ENCODE measurements at places on chromosomes 12 and 14. TPM values are rescaled to one million over a fixed set of nuclear protein-coding genes. Genes with fewer than 3 reads are reported as not detected.

The MCRS1 gene
- 53.6 TPM for total RNA-seq

The CCDC198 gene
- total RNA-seq, result 0.53 TPM

The OS9 gene
- total RNA-seq, result 268 TPM

The LIN7A gene
- total RNA-seq, result 5.9 TPM

The OR8S1 gene
- not detected for total RNA-seq

The GPR137C gene
- 0.56 TPM for total RNA-seq

The RPS6KL1 gene
- 1.6 TPM for total RNA-seq

The RBP5 gene
- total RNA-seq, result not detected

The IL26 gene
- total RNA-seq, result not detected

The CLEC1B gene
- total RNA-seq, result not detected

The KRT82 gene
- not detected for total RNA-seq

The MOK gene
- 7.6 TPM for total RNA-seq

The MSRB3 gene
- 96.9 TPM for total RNA-seq

The SLC4A8 gene
- 3.0 TPM for total RNA-seq
